ENCODE measurements at places on chromosomes 1 and 21.

GRCh38 chr1:88935522-88936222 lies 44.3 kb upstream of the GTF2B start:
- DNase-seq, result no peak

- DNase-seq, result no peak
These were observed 247.3 kb downstream of the SDCCAG8 start for GRCh38 chr1:243503155-243503554.

- no peak for DNase-seq
These were observed 182.9 kb downstream of the NTNG1 start for GRCh38 chr1:107323784-107324183.

DNA sequence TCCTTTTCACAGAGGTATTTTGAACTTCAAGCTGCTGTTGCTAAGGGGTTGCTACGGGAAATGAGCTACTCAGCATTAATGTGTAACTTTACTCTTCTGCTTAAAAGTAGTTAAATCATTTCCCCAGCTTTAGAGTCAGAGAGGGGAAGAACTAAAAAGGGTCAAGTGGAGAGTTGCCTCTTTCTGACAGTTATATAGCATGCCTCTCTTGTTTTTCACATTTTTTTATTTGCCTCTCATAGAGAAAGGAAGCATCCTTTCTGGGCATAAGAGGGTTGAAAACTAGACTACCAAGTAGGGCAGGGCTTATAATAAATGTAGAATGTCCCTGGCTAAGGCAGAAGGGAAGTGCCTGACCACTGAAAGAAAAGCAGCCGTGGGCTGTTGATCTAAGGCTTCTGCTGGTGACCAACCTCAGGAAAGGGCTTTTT lies 10.1 kb upstream of the ELAVL4 start:
- DNase-seq, result no peak

DNA sequence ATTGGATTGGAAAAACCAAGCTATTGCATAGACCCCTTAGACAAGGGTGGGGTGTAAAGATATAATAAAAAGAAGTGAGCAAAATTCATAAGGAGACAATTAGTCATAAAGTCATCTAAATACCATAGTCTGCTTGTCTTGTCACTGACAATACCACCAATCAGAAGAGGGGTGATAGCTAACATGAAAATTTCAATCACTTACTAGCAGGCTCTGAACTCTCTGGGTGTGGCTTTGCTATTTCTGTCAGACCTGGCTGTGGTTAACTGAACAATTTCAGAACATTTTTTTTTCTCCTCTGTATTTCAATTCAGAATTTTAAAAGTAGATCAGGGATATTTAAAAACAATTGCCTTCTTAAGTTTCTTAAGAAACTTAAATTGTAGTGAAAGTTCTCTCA lies 158.5 kb upstream of the PRMT6 start:
- no peak for DNase-seq

DNA sequence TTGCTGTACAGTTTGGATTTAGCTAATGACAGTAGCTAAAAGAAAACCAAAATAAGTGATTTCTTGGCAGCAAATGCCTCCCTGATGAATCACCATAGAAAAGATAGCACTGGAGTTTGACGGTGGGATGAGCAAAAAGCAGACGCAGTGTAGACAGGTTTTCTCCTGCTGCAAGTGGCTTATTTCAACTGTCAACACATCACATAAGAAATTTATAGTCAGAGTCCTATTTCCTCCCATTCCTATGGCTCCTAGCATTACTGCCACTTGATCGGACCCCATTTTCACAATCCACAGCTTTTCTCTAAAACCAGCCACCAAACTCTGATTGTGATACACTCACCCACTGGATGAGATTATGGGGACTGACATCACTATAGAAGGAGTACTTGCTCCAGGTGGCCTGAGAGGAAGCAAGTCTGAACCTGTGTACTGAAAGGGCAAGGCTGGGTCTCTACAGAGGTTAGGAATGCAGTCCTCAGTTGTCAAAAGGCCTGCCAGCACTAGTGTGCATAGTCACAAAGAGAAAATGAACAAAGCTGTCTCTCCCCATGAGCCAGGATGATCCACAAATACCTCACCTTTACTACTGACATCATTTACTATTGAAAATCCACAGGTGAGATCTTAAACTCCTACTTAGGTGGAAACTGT lies 359.8 kb downstream of the LTN1 start:
- DNase-seq, result no peak

Measured in activated T-cell treated with anti-CD3 and anti-CD28 coated beads, Interleukin-2, amount 50 U/mL, for 1 hour (primary cell).